ENCODE measurements at places on chromosomes 4 and X.

DNA sequence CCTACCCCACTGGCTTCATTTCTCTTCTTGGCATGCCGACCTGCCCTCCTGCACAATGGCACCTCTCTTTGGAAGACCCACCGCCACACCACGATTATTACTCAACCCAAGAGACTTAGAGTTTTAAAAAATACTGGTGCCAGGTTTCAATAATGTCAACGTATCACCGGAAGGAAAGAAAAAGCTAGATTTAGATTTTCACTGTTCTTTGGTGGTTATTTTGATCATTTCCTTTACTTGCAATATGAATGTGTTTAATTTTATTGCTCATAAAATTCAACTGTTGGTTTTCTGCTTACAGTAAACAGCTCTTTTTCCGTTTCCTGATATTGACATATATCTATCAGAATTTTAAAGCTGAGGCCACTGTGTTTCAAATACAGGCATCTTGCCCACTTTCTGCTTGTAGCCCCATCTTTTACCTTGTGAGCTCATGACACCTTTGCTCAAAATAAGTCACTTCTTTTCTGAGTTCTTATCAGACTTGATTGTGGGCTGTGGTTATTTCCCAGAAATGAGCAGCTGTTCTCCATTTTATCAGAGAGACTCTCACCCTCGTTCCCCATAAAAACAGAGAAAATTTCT is 439.1 kb downstream of the INPP4B start:
- no peak for DNase-seq

DNA sequence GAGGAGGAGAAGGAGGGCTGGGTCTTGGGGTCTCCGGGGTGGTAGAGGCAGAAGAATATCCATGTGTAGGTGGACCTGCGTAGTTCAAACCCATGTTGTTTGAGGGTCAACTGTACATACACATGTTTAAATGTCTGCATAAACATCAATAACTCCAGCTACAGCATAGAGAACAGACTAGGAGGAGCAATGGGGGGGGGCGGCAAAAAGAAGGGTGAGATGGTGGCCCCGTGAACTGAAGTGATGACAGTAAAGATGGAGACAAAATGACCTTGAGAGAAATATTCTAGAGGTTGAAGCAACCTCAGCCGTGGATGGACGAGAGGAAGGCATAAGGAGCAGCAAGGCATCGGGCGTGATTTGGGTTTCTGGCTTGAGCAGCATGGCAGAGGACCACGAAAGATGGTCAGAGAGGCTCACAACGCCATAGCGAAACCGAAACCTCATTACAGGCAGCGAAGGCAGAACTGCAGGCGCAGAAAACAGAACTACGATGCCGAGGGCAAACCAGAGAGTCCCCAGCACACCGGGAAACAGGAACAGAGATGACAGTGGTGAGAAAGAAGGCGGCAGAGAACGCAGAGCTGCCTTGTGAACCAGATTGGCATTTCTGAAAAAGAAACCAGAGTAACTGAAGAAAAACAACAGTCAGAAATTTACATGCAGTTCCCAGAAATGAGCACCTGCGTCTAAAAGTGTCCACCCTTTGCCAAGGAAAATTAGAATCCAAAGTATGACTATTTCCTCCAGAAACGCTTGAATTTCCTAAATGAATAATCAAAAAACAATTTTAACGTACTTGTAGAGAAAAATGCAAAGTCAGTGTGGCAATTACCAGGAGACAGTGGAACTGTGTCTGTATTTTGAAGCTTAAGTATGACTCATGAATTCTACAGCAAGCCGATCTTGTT is 50.3 kb upstream of the ENPP6 start:
- DNase-seq = no peak

- DNase-seq = no peak
Observed at GRCh38 chr4:972651-973424, 531 bp downstream of the DGKQ start.

DNA sequence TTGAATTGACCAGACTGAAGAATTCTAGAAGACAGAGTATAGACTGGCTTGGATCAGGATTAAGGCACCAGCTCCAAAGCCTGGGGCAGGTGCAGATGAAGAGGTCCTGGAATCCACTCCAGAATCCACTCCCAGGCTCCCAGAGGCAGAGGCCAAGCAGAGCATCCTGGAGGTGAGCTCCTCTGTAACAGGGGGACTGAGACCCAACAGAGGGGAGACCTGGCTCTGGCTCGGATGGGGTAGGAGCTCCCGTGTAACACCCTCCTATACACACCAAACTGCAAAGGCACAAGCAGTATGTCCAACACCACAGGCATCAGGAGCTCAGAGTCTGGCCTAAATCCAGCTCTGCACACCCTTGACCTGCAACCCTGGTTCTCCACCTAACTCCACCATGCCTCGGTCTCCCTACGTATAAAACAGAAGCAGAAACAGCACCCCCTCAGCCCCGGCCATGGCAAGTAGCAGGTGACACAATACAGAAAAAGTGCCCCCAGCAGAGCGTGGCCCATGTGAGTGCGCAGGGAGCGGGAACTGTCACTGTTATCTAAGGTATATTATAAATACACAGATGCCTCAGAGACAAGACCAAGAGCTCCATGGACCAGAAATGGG is 14.9 kb downstream of the RNF212 start:
- no peak for DNase-seq

GRCh38 chr4:133156096-133156495 is 7.0 kb downstream of the PCDH10 start:
- DNase-seq = peak; percentile 29

GRCh38 chr4:61507091-61507490 is 307.0 kb downstream of the ADGRL3 start:
- DNase-seq = no peak

DNA sequence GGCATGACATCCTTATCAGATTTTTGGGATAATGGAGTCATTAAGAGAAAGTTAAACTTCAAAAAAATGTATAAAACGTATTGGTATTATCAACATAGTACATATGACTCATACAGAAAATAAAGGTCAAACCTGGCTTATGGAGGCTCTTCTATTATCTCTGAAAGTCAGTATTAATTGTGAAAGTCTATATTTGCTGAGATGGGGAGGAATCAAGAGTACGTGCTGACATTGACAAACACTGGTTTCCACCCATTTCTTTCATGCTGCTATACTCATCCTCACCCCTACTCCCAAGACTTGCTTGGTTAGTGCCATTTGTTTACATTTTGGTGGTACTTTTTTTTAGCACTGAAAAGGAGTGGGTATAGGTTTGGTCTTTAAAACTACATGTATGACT is 30.8 kb upstream of the PLA2G12A start:
- no peak for DNase-seq

GRCh38 chr4:137417676-137418075 is 114.6 kb downstream of the PCDH18 start:
- DNase-seq = no peak

DNA sequence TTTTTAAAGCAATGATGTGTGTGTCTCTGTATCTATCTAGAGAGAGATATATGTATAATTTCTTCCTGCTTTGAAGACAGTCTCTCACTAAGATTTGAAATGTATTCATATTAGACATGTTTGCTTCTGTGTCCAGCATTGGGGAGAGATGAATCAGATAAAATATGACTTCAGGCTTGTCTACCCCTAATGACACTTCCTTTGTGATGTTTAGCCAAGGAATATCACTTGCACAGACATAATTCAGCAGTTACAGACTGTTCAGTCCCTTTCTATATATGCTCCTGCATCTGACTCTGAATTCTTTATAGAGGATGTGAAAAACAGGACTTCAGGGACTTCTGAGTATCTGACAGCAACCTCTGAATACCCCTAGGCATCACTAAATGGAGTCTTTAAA is 158.4 kb downstream of the DCLK2 start:
- DNase-seq = no peak

GRCh38 chr4:37675587-37676290 is 10.4 kb downstream of the RELL1 start:
- DNase-seq = no peak

DNA sequence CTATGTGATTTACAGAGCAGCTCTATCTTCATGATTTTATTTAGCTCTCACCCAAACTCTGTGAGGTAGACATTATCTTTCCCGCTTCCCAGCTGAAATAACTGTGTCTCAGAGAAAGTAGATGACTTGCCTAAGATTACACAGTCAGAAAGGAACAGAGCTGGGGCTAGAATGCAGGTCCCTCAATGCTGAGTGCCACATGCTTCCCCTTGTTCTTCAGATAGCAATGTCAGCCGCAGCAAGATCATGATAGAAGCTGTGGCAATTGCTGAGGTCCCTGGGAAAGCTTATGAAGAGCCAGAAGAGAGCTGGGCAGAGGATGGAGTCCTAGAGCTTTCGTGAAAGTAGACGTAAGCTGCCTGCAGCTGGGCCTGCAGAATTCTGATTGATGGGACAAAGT is 11.1 kb upstream of the GABRE start:
- DNase-seq = no peak

- no peak for DNase-seq
Observed at GRCh38 chr4:2258091-2259035, 3.5 kb downstream of the MXD4 start.

DNA sequence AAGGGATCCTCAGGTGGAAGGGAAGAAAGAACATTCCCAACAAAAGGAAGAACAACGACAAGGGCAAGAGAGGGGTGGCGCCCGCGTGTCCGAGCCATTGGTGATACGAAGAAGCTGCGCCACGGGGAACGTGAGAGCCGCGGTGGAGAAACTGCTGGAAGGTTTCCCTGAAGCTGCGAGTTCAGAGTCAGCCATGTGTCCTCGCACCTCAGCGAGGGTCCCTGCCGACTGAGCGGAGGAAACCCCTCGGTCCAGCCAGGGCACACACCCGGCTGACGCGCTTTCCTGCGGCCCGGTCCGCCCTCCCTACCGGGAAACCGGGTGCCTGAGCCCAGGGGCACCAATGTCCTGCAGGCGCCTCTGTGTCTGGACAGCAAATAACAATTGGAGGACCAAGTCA is 18.0 kb downstream of the IRF2 start:
- DNase-seq = no peak

DNA sequence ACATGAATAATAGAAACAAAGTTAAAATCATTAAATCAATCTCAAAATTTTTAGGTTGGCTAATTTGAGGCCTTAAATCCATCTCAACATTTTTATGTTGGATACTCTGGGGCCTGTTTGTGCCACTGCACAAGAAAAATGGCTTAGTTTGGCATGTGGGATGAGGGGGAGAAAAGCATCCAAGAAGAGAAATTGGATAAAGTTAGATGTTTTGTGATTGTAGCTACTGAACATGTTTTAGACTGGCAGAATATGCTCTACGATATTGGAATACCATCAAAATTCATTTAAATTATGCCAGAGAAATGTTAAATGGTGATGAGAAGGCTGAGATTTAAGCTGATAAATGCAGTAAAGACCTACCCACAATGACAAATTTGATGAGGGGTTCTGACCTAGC is 376.9 kb downstream of the CXXC4 start:
- no peak for DNase-seq

GRCh38 chr4:158295053-158295452 is 84.8 kb downstream of the TMEM144 start:
- DNase-seq = no peak

- DNase-seq = no peak
Observed at GRCh38 chrX:64792598-64793337, 183.5 kb downstream of the ZC4H2 start.

All from NCI-H1105 treated with DMSO at 0.1 percent for 48 hours (cell line).